ENCODE measurements at places on chromosomes 4 and X. TPM values are rescaled to one million over a fixed set of nuclear protein-coding genes. Genes with fewer than 3 reads are reported as not detected.
A peak's percentile ranks its signal among the peaks of the same experiment; 100 is the strongest.

Gene DCX
- total RNA-seq, result not detected

DNA sequence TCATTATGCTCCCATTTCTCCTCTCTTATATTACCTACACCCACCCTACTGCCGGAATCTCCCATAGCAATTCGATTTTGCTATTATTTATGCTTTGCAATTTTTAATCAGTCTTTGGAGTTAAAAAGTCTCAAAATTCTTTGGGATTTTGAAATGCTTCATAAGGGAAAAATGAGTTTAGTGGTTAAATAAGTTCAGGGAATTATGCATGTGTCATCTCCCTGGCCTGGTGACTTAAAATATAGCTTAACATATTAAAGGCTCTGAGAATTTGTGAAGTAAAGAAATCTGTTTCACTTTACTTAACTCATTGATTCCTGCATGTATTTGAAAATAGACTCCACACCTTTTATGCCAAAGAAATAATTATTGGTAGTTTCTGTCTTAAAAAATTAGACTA, 185.1 kb upstream of the DIPK2B start:
- no peak overlapping the region for H3K4me3 ChIP-seq
- H3K4me1 ChIP-seq, result no peaks in the 10 kb centered on the region
- no peak overlapping the region for H3K27ac ChIP-seq
- H3K36me3 ChIP-seq, result no peaks in the 10 kb centered on the region

Gene DAPP1
- 15.0 TPM for total RNA-seq

Gene TCEAL7
- total RNA-seq, result not detected

DNA sequence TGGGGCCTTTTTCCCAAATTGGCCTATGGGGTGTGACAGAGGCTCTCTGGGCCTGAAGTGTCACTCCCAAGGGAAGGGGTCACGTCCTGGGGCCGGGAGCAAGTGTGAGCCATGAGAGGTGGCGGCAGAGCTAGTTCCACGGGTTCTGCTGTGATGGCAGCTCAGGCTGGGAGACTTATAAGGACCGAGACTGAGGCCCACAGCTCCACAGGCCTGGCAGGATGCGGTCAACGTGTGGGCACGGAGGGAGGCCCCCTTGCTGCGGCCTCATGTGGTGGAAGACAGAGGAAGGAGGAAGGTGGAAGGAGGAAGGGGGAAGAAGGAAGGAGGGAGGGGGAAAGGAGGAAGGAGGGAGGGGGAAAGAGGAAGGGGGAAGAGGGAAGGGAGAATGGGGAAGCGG, 7.2 kb upstream of the CPLX1 start:
- H3K36me3 ChIP-seq, result no peaks in the 10 kb centered on the region
- peaks cover 60% of the 10 kb centered on the region for H3K27me3 ChIP-seq
- H3K4me3 ChIP-seq, result no peak overlapping the region
- DNase-seq, result no peak
- H3K4me1 ChIP-seq, result peaks cover 15% of the 10 kb centered on the region

Gene NR3C2
- total RNA-seq, result 60.4 TPM

Gene RASGEF1B
- 8.1 TPM for total RNA-seq

DNA sequence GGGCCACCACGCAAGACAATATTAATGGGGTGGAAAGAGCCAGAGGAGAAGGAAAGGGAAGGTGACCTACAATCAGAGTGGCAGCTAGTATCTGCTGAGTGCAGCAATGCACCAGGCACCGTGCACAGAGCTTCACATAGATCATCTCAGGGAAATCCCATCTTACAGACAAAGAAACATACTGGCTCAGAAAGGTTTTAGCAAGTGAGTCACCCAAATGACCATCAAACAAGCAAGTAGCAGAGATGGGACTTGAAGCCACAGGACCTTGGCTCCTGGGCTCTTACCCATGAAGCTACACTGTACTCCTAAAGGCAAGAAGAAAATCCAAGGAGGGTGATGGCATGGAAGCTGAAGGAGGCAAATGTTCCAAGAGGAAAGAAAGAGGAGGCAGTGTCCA, 6.8 kb downstream of the ANXA5 start:
- peaks cover 14% of the 10 kb centered on the region for H3K36me3 ChIP-seq
- no peak overlapping the region for H3K4me3 ChIP-seq
- H3K27me3 ChIP-seq, result no peaks in the 10 kb centered on the region
- no peak for DNase-seq

Gene ATP2B3
- not detected for total RNA-seq

GRCh38 chr4:121273191-121273590, 107.6 kb downstream of the QRFPR start:
- H3K36me3 ChIP-seq, result no peaks in the 10 kb centered on the region
- no peak for DNase-seq
- H3K27me3 ChIP-seq, result no peaks in the 10 kb centered on the region
- H3K4me1 ChIP-seq, result no peaks in the 10 kb centered on the region

- H3K4me1 ChIP-seq, result peaks cover 22% of the 10 kb centered on the region
- H3K27me3 ChIP-seq, result no peaks in the 10 kb centered on the region
- peak overlapping the region; percentile 98 for H3K27ac ChIP-seq
- H3K4me3 ChIP-seq, result peak overlapping the region; percentile 85
Measured at GRCh38 chr4:169618986-169619385, 1.4 kb upstream of the CLCN3 start.

Gene NAT8L
- 0.15 TPM for total RNA-seq

DNA sequence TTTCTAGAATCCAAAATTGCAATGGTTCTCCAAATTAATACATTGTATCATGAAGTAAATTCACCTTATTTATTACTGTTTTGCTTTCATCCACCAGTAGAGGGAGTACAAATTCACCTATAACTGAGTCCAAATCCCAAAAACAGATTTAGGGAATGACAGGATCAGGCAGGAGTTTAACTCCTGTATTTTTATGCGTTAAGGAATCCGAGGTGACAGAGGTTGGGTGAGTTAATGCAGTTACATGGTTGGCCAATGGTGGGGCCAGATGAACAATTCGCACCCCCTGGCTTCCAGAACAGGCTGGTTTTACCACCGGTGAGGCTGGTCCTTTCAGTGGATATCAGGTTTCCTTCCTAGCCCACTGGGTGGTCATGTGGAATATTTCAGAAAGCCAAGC, 82.4 kb downstream of the MTNR1A start:
- H3K4me1 ChIP-seq, result no peaks in the 10 kb centered on the region
- H3K4me3 ChIP-seq, result no peak overlapping the region
- no peak overlapping the region for H3K27ac ChIP-seq
- H3K36me3 ChIP-seq, result no peaks in the 10 kb centered on the region

GRCh38 chr4:164779080-164779479, 25.1 kb downstream of the SMIM31 start:
- no peak overlapping the region for H3K27ac ChIP-seq
- H3K27me3 ChIP-seq, result no peaks in the 10 kb centered on the region
- no peaks in the 10 kb centered on the region for H3K36me3 ChIP-seq
- H3K4me3 ChIP-seq, result no peak overlapping the region
- DNase-seq, result no peak

GRCh38 chr4:77994194-77994721, 62.9 kb upstream of the FRAS1 start:
- no peak overlapping the region for H3K4me3 ChIP-seq
- no peak for DNase-seq
- no peaks in the 10 kb centered on the region for H3K27me3 ChIP-seq
- no peak overlapping the region for H3K27ac ChIP-seq
- no peaks in the 10 kb centered on the region for H3K36me3 ChIP-seq
- H3K4me1 ChIP-seq, result no peaks in the 10 kb centered on the region

Gene OPN1MW2
- not detected for total RNA-seq

DNA sequence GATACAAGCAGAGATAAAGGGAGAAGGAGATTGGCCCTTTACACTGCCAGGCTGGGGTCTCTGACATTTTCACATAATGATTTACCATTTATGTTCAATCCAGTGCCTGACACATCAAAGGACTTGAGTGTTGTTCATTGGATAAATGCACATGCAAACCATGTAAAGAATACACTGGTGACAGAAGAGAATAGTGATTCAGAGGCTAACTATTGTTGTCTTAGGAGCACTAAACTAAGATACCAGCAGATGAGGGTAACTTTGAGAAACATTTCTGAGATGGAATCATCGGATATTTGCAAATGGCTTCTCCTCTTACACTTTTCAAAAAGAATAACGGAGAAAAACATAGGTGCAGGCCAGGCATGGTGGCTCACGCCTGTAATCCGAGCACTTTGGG, 67.3 kb upstream of the HHIP start:
- DNase-seq, result no peak
- no peaks in the 10 kb centered on the region for H3K36me3 ChIP-seq
- no peaks in the 10 kb centered on the region for H3K4me1 ChIP-seq
- H3K27me3 ChIP-seq, result no peaks in the 10 kb centered on the region
- H3K27ac ChIP-seq, result no peak overlapping the region

DNA sequence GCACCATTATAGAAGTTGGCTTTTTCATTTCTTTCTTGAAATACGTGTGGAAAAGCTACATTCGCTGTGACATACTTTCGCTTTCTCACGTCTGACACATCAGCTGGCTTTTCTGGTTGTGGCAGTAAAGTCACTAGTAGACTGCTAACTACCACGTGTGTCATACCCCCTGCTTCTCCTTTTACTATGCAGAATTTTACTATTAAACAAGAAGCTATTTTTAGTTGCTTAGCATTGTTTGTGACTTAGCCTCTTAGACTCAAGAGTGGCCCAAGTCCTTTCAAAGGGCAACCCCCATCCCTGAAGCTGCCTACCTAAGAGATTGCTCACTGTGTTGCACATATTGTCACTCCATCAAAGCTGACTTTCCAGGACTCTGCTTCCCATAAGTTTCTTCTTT, 2.1 kb upstream of the IL2 start:
- peak overlapping the region; percentile 29 for H3K4me3 ChIP-seq
- no peaks in the 10 kb centered on the region for H3K27me3 ChIP-seq
- peaks cover 3% of the 10 kb centered on the region for H3K4me1 ChIP-seq
- peak overlapping the region; percentile 56 for H3K27ac ChIP-seq
- peak; percentile 25 for DNase-seq
- no peaks in the 10 kb centered on the region for H3K36me3 ChIP-seq

DNA sequence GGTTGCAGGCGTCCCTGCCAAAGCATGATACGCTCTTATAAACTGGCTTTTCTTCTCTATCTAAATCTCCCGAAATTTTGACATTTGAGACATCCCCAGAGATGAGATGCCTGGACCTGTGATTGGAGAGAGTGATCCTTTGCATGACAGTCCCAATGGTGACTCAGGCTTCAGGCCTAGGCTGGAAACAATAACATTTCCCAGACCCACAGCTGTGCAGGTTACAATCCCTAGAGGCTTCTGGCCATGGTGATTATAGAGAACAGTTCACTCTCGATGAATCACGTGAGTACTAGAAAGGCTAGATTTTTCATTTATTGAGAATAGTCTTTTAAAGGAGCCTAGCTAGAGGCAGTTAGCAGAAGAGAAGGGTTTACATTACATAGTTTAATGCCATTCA, 75.9 kb downstream of the SPATA18 start:
- H3K27ac ChIP-seq, result no peak overlapping the region
- H3K4me1 ChIP-seq, result no peaks in the 10 kb centered on the region
- no peak overlapping the region for H3K4me3 ChIP-seq
- no peak for DNase-seq
- peaks cover 6% of the 10 kb centered on the region for H3K27me3 ChIP-seq

- H3K27me3 ChIP-seq, result peaks cover 34% of the 10 kb centered on the region
- H3K27ac ChIP-seq, result no peak overlapping the region
- DNase-seq, result no peak
- H3K4me3 ChIP-seq, result no peak overlapping the region
- peaks cover 8% of the 10 kb centered on the region for H3K4me1 ChIP-seq
Measured at GRCh38 chr4:7717161-7717560, 222.5 kb downstream of the AFAP1 start.

DNA sequence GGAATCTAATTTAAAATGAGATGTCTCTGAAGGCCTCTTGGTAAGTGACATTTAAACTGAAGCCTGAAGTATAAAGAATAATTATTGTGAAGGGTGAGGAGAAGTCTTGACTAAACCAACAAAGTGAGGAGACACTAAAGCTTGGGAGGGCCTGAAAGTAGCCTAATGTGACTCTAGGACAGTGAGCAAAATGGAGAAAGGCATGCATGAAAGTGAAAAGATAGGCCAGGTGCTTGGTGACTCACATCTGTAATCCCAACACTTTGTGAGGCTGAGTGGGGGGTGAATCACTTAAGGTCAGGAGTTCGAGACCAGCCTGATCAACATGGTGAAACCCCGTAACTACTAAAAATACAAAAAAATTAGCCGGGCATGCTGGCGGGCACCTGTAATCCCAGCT, 46.9 kb upstream of the SMARCAD1 start:
- no peak overlapping the region for H3K27ac ChIP-seq
- H3K4me1 ChIP-seq, result no peaks in the 10 kb centered on the region
- no peaks in the 10 kb centered on the region for H3K27me3 ChIP-seq
- no peak for DNase-seq
- H3K4me3 ChIP-seq, result no peak overlapping the region

- no peak for DNase-seq
- no peaks in the 10 kb centered on the region for H3K36me3 ChIP-seq
- no peak overlapping the region for H3K27ac ChIP-seq
- H3K4me1 ChIP-seq, result peaks cover 5% of the 10 kb centered on the region
Measured at GRCh38 chr4:173177232-173177631, 8.6 kb downstream of the GALNT7 start.

GRCh38 chrX:64394059-64394873, 986 bp downstream of the MTMR8 start:
- no peaks in the 10 kb centered on the region for H3K27me3 ChIP-seq
- peak overlapping the region; percentile 60 for H3K27ac ChIP-seq
- H3K4me1 ChIP-seq, result peaks cover 13% of the 10 kb centered on the region
- DNase-seq, result no peak
- no peaks in the 10 kb centered on the region for H3K36me3 ChIP-seq
- peak overlapping the region; percentile 84 for H3K4me3 ChIP-seq

DNA sequence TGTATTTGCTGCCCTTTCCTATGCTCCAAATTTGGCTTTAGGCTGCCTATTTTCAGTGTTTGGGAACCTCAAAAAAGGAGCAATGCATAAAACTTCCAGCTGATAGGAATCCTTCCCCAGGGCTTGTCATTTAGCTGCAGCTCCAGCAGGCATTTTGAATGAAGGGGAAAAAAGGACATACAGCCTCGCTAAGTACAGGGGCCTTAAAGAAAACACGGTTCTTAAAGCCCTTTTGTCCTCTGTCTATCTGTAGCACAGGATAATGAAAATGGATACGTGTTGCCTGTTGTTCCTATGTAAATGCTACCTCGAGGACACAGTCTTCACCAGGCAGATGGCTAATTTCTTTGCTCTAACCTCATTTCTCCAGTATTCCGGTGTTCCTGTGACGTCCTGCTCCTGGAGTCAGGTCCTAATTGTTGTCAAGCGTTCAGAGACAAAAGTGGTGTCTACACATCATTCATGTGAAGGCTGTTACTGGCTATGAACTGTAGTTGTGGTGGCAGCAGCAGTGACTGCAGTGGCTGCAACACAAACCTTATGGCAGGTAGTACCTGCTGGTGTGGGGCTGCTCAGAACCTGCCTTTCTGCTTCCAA, 117.4 kb downstream of the MGST2 start:
- no peak for DNase-seq
- no peaks in the 10 kb centered on the region for H3K27me3 ChIP-seq
- H3K4me1 ChIP-seq, result no peaks in the 10 kb centered on the region
- no peaks in the 10 kb centered on the region for H3K36me3 ChIP-seq
- H3K4me3 ChIP-seq, result no peak overlapping the region

Gene FAM9B
- not detected for total RNA-seq

Gene DMRTC1
- 0.55 TPM for total RNA-seq

Gene CT45A5
- not detected for total RNA-seq

DNA sequence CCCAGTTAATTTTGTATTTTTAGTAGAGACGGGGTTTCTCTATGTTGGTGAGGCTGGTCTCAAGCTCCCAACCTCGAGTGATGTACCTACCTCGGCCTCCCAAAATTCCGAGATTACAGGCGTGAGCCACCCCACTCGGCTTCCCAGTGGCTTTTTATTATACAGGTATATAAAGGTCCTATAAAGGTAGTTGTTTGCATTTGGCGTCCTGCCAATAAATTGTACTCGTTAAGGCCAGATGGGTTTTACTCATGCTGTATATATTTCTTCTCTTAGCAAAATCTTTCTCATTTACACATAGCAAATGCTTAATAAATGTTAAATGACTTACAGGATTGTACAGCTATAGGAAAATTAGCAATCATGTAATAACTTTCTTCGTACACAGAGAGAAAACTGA, 6.9 kb downstream of the SHROOM3 start:
- no peak for DNase-seq
- H3K4me3 ChIP-seq, result no peak overlapping the region
- no peak overlapping the region for H3K27ac ChIP-seq
- H3K4me1 ChIP-seq, result no peaks in the 10 kb centered on the region

Measured in T-cell (primary cell).